GM23248 (cell line): ENCODE measurements at places on chromosomes 5 and 9.

DNA sequence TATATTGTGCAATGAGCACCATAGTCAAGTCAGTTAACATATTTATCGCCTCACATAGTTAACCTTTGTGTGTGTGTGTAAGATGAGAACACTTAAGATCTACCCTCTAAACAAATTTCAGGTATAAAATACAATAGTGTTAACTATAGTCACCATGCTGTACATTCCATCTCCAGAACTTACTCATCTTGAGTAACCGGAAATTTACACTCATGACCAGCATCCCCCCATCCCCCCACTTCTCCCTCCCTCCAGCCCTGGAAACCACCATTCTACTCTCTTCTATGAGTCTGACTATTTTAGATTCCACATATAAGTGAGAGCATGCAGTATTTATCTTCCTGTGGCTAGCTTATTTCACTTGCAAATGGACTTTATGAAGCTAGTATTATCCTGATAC is 40.3 kb downstream of the ZNF354A start:
- peak; percentile 12 for DNase-seq

DNA sequence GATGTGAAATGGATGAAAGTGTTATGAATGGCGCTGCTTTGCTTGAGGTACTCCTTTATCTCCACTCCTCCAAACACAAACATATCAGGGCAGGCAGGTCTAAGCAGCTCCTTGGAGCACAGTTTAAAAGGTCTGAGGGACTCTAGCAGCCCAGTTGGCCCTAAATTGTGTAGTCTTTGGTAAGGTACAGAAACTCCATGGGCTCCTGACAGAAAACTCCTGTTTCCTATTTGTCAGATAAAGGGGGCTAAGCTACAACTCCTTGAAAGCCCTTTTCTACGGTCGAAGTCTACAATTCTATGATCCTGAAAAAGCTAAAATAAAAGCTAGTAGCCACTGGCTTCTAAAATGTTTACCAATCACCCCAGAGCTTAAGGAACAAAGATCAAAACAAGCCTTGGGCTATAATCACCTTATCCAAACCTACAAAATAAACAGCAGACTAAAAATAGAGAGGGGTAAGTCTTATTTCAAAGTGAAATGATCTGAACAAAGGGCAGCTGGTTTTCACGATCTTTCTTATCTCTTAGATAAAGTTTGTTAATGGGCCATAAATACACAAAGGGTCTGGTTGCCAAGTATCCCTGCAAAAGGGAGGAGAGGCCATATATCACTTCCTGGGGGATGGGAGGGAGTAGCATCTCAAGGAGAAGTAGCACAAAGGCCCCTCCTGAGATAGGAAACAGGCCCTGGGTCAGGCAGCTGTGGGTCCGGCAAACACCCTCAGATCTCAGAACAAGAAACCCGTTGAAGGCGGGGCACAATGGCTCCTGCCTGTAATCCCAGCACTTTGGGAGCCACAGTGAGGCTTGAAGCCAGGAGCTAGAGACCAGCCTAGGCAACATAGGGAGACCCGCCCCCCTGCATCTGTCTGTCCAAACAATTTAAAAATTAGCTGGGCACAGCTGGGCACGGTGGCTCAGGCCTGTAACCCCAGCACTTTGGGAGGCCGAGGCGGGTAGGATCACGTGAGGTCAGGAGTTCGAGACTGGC is 28.3 kb upstream of the DENND4C start:
- no peak for DNase-seq

DNA sequence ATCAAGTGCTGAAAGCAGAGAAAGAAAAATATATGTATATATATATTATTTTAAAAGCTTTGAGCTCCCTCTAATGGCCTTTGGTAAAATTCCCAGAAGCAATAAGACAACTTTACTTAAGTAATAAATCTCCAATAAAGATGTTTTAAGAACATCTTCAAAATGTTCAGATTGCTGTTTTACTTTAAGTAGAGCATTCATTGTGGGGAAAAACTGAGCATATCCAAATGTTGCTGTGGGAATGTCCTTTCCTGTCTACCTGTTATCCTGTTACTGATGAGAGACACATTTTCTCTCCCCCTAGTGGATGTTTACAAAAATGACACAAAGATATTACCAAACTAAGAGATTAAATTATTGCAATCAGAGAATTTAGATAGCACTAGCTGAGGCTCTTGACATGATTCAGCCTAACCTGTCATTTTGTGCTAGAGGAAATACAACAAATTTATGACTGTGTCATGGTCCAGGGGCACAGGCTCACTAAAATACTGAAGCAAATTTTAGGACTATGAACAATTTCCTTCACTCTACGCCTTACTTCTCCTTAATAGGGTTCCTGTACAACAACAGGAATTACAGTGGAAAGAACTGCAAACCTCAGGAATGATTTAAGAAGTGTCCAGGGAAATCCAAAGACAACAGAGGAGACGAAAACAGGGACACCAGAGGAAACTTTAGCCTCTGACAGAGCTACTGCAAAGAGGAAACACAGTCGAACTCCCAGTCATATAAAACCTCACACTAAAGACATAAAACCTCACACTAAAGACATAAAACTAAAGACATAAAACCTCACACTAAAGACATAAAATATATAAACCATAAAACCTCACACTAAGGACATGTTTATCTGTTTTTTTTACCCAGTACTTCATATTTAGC is 24.3 kb upstream of the PRRC1 start:
- DNase-seq: peak; percentile 72

- DNase-seq: no peak
Measured at GRCh38 chr9:14325147-14325546, 11.2 kb upstream of the NFIB start.

GRCh38 chr5:42636425-42636824 is 120.2 kb upstream of the CCDC152 start:
- peak; percentile 20 for DNase-seq

GRCh38 chr9:101513351-101513750 is 20.3 kb upstream of the RNF20 start:
- no peak for DNase-seq

- DNase-seq: no peak
Measured at GRCh38 chr9:133341369-133342068, 5.5 kb upstream of the SURF6 start.

- DNase-seq: no peak
Measured at GRCh38 chr9:68797116-68797515, 92.1 kb downstream of the PIP5K1B start.

DNA sequence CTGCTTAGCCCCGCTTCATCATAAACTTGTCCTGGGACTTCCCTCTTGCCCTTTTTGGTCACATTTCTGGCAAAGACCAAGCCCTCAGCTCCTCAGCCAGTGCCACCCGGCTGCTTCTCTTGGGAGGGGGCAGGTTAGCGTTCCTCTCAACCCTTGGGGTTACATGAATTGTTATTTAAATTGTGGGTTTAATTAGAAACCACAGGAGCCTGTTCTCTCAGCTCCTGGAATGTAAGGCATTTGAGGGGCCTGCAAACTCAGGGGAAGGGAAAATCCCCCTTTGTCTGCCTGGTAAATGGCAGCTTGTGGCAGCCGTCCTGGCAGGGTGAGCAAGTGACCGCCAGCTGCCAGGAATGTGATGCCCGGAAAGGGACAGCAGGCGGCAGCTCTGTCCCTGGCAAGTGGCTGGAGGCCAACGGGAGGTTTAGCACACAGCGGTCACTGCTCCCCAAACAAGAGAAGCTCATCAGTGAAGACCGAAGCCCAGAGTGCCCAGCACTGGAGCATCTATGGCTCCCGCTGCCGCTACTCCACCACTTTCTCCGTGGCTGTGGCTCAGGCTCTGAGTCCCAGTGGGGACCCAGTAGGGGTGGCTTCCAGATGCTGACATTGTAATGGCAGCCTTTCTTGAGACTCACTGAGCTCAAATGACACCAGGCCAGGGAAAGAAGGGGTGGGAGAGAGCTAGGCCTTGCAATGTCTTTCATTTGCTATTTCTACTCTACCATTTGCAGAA is 51.7 kb downstream of the SHB start:
- peak; percentile 53 for DNase-seq

DNA sequence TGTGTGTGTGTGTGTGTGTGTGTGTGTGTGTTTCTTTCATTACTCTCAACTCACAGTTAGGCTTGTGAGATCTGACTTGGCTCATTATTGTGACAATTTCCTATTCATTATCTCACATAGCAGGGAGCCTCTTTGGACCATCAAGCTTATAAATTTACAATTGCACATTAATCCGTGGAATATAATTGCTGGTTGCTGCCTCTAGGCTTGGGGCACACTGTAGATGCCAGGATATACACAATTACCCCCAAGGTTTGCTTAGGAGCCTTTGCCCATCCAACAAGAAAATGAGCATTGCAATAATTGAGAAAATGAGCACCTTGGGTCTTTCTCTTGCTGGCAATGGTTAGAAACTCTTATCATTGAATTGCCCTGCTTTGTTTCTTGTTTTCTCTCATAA is 161.6 kb upstream of the DMRTA1 start:
- no peak for DNase-seq

DNA sequence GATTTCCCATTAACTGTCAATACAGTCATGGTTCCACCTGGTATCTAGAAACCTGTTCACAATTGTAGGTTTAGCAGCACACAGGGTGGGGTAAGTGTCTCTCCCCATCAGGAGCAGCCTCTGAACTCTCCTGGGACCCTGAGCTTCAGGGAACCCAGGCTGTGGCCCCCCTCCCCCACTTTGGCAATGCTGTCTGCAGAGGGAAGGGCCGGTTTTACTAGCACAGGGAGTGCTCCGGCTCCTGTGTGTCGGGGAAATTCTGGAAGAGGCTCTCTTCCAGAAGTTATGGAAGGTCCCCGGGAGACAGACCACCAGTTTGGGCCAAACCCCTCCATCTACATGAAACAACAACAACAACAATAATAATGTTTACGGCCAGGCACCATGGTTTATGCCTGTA is 9.9 kb downstream of the DAB2IP start:
- DNase-seq: no peak

DNA sequence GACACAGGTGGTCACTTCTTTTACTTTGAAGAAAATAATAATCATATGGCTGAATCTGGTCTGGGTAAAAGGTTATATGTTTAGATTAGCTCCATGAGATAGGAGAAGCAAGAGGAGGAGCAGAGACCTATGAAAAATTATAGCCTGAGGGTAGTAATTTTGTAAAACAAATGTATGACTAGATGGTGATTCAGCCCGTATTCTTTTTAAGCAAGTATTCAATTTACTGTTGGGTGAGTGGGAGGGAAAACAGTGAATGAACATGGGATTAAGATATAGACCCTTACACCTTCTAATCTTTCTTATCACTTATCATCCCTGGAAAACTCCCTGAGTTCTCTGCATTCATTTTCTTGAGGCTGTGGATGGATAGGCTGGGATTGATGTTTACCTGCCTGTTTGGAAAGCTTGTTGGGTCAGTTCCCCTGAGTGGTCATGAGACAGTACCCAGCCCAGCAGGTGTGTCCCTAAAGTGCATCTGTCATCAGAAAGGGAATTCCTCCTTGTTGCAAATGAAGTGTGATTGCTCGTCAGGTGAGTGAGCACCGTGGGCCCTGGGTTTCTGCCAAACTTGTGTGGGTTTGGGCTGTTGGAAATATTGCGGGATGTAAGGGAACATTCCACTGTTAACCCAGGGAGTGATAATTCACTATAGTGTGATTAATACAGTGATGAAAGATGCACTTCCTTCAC is 101.2 kb upstream of the GDNF start:
- peak; percentile 38 for DNase-seq

GRCh38 chr5:99590806-99591205 is 662.0 kb upstream of the CHD1 start:
- no peak for DNase-seq

DNA sequence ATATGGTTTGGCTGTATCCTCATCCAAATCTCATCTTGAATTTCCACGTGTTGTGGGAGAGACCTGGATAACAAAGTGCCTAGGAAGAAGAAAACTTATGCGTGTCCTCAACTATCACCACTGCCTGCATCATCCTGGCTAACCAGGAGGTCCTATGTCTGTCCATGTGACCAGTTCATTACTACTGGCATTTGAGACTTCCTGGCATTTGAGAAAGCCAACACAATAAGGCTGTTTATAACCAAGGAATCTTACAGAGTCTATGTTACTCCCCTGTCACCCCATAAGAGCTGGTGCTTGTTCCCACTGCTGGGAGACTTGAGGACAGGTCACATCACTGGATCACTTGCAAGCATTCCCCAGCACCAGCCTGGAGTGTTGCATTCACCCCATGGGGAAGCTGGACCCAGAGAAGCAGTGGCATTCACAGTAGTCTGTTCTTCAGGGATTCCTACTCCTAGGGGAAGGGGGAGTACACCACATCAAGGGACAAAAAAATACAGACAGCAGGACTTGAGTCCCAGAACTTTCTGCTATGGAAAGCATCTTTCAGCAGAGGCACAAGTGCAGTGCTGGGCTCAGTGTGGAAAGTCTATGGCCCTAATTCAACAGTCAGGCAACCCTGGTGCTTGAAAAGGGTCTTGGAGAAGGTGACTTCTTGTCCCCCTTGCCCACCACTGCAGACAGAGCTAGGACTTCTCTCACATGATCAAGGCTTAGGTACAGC is 717.1 kb downstream of the SEMA5A start:
- peak; percentile 13 for DNase-seq

DNA sequence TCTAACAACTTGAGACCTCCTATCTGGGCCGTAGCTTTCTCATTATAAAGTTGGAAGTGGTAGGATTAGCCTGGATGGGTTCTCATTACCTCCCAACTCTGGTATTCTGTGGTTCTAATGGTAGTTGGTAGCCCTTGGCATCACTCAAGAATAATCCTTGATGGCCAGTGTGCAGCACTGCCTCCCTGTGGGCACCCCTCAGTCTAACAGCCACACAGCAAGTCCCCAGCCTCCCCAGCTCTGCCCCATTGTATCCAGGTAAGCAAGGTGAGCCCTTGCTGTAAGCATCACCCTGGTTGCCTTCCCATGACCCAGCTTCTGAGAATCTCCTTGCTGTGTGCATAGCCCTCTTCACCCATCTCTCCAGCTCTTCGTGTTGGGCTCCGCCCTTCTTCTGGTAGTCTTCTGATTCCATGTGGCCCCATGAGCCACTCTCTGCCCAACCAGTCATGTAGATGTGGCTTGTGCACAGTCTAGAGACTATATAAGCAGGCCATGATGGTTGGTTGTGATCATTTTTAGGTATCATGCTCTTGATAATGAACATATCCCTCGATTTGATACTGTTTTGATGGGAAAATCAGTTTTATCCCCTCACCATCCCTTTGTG is 57.6 kb upstream of the GRHPR start:
- peak; percentile 17 for DNase-seq
